ENCODE measurements at places on chromosomes 1 and 21. TPM values are rescaled to one million over a fixed set of nuclear protein-coding genes. Genes with fewer than 3 reads are reported as not detected.

DNA sequence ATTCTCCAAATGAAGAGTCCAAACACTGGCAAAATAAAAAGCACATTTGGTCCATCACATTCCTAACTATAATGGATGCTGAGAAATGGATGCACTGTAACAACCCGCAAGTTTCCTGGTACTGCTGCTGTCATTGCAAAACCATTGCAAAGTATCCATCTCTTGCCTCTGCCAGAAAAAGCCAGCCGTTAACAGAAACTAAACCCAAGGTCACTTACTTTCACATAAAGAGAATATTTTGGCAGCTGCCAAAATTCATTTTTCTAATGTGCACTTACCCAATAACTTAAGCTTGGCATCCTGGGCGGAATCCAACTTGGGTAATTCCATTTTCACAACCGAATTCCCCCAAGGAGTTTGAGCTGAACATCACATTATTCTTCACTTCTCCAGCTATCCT lies 77.0 kb upstream of the LRRC8D start:
- no peak for DNase-seq

DNA sequence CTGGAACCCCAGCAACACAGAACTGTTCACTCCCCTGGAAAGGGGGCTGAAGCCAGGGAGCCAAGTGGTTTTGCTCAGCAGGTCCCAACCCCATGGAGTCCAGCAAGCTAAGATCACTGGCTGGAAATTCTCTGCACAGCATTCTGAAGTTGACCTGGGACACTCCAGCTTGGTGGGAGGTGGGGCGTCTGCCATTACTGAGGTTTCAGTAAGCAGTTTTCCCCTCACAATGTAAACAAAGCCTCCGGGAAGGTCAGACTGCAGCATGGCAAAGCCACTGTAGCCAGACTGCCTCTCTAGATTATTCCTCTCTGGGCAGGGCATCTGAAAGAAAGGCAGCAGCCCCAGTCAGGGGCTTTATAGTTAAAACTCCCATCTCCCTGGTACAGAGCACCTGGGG lies 59.7 kb downstream of the INKA2 start:
- no peak for DNase-seq

CRNN gene
- 6.6 TPM for total RNA-seq

CCDC24 gene
- total RNA-seq = 2.6 TPM

DNA sequence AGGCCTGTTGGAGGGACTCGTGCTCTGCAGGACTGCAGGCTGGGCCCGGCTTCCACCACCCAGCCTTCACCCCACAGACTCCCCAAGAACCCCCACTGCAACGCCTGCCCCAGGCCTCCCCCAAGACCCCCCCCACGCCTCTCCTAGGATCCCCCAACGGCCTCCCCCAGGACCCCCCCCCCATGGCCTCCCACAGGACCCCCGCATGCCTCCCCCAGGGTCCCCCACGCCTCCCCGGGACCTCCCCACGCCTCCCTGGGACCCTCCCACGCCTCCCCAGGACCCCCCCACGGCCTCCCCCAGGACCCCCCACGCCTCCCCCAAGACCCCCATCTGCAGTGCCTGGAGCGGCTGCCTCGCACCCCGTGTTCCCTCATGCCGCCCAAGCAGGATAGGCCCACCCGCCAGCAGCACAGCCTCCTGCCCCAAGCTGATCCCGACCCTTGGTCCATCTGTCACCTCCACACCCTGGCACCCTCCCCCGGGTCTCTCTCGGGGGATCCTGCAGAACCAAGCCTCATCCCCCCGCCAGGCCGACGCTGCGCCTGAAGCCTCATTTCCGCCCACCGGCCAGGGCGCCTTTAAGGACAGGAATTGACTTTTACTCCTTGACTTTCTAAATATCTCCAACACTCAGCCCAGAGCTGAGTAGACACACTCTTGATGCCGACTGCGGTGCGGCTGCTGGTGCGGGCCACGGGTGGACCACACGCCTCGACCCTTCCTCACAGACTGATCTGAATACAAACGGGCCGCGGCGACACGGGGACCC lies 14.1 kb upstream of the RNF223 start:
- DNase-seq = no peak

DNA sequence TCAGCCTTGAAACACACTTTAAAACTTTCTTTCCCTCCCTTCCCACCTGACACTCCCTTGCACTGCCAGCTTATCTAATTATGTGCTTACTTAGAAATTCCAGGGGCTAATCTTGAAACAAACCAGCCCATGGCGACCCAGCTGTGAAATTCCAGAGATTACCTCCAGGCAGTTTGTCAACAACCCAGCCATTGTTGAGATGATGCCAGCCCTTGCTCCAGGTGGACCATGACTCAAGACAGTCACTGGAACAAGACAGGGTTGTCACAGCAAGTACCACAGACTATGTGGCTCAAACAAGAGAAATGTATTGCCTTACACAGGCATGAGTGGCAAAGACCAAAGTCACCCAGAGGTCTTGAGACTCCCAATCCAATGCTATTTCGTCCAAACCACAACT lies 7.9 kb downstream of the FYB2 start:
- DNase-seq = no peak

GRCh38 chr21:39363607-39364555 lies 15.0 kb upstream of the HMGN1 start:
- no peak for DNase-seq

GBP7 gene
- not detected for total RNA-seq

- no peak for DNase-seq
Observed at GRCh38 chr1:30415171-30415940, 308.0 kb downstream of the MATN1 start.

DNA sequence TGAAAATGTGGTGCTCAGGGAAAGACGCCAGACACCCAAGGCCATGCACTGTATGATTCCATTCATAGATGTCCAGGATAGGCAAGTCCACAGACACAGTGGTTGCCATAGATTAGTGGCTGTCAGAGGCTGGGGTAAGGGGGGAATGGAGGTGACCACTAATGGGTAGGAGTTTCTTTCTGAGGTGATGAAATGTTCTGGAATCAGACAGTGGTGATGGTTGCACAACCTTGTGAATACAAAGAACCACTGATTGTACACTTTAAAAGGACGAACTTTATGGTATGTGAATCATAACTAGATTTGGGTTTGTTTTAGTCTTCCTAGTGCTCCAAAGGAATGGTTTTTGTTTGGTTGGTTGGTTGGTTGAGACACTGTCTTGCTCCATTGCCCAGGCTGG lies 51.7 kb downstream of the PRAMEF20 start:
- DNase-seq = no peak

PLA2G5 gene
- total RNA-seq = not detected

FOXD3 gene
- not detected for total RNA-seq

DNA sequence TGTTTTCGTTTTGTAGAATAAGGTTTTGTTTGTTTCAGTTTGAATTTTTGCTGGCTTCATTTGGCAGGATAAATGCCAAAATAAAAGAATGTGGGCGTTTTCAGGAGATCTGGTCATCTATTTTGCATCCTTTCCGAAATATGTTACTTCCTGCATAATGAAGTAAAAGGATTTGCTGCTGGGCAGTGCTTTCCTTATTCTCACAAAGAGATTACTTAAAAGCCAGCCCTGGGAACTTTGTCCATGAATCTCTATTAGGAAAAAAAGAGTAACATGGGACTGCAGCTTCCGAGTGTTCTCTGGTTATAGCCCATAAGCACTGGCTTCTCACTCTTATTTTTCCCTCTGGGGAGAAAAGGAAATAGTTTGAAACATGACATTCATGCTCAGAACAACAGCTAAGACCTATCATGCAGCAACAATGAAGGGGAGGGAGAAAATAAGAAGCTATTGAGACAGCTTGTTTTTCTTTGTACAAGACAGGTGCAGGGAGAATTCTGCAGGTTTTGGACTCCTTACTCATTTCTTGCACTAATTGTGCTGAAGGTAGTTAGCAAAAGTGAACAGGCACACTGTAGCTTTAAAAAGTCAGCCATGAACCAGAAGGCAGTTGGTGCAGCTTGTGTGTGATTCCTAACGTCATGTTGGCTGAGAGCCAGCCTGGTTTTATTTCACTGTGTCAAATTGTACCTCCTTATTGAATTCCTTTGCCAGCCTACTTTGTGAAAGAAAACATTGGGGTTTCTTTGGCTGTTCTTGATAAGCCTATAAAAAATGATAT lies at the start of gene SAMD13:
Gene SAMD13 (plus strand): TSS at position 705 of the 781 bp plus-strand sequence. CDS start 1,527 bp downstream, outside the sequence.
- DNase-seq = peak; percentile 63

RNU5D-1 gene
- total RNA-seq = not detected

DNA sequence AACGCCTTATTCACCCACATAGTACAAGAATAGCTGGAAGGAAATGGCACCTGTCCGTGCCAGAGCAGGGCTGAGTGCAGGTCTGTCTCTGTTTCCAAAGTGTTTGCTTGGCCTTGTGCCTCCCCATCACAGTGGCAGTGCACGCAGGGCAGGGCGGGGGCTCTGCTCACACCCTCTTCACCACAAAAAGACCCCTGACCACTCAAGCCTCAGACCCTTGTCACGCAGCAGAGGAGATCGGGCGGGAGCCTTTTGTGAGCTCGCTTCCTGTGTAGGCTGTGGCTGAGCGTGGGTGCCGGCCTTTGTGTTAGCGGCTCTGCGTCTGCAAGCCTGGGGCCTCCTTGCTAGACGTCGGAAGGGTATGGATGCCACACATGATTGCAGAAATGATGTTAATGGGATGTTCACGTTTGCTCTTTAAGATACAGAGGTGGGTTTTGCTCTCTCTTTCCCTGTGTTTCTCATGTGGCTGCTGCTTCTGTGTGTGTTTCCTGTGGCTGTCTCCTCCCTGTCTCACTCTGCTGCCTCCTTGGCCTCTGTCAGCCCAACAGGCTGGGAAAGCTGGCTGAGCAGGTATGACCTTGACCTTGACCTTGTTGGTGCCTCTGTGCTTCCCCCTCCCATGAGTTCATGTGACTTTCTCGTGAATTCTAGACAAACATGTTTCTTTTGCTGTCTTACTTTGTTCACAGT lies 45.4 kb downstream of the S100B start:
- no peak for DNase-seq

FBLIM1 gene
- 72.4 TPM for total RNA-seq

ADSS2 gene
- total RNA-seq = 40.8 TPM

DNA sequence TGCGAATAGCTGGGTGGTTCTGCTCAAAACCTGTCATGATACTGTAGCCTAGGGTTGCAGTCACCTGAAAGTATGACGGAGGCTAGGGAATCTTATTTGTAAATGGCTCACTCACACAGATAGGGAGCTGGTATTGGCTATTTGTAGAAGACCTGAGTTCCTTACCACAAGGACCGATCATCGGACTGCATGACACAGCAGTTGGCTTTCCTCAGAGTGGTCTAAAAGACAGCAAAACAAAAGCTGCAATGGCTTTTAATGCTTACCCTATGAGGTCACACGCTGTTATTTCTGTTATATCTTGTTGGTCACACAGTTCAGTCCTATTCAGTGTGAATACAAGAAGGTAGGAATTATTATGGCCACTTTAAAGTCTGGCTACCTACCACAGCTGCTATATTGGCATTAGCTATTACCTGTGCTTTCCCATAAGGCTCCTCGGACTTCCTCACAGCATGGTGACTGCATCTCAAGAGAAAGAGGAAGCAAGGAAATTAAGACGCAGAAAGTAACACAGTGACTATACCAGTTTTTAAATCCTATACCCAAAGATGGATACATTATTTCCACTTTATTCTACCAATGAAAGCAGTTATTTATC lies 68.4 kb upstream of the LRRC7 start:
- DNase-seq = no peak

CA6 gene
- not detected for total RNA-seq

DNA sequence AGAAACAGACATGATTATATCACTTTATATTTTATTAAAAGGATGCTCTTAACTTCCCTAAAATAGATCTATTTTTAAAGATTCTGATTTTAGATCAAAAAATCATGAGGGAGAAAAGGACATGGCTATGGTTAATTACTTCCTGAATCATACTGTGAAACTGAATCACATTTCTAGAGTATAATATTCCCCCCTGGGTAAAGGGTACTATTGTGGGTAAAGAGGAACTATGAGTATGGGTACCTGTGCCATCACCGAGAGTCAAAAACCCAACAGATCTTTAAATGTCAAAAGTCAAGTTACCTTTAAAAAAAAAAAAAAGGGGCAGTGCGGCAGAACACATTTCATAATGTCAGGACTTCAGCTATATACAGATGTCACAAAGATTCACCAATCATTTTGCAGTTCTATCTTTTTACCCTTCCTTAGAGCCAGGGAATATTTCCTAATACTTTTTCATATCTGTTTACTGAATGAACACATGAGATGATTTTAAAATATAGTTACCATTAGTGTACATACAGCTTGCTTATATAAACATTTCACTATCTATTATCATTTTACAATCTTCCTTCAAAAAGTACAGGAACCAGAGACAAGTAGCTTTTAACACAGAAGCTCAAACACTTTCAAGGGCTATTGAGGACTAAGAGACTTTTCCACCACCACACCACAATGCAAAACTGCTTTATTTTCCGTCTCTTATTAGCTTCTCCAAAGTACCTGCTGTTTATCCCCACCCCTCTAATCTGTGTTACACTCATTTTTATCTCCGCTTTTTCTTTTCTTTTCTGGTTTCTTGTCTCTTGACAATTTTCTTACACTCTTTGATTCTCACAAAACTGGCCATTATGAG lies 45.0 kb downstream of the EVI5 start:
- DNase-seq = no peak

DNA sequence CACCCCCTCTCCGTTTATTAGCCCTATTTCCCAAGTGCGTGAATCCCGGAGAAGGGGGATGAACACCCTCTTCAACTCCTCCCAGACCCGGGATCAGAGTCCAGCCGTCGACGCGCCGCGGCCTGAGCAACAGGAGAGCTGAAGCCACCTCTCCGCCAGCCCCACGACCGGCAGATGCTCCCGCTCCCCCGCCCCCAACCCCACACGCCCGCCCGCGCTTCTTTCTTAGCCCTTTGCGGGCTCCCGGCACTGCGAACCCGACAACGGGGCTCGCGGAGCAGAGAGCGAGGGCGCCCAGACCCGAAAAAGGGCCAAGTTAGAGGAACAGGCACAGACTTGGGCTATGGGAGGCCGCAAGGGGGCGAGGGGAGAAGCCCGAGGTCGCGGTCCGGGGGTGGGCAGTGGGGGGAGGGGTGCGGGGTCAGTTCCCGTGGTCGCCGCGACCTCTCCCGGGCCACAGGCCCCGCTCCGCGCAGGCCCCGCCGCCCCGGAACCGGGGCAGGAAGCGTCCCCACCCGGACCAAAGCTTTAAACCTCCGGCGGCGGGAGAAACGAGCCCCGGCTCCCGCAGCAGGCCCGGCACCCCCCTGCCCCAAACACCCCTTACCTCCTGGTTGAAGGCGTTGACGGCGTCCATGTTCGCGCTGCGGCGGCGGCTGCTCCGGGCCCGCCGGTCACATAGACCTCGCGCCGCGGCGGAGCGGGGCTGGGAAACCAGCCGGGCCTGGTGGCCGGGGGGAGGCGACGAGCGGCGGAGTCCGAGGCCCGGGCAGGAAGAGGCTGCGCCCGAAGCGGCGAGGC lies 662 bp downstream of the SCAF4 start:
- DNase-seq = no peak

GRCh38 chr1:76257823-76258222 lies 183.3 kb downstream of the ST6GALNAC3 start:
- DNase-seq = no peak

GRCh38 chr1:177907000-177907399 lies 62.9 kb downstream of the SEC16B start:
- peak; percentile 89 for DNase-seq

DNA sequence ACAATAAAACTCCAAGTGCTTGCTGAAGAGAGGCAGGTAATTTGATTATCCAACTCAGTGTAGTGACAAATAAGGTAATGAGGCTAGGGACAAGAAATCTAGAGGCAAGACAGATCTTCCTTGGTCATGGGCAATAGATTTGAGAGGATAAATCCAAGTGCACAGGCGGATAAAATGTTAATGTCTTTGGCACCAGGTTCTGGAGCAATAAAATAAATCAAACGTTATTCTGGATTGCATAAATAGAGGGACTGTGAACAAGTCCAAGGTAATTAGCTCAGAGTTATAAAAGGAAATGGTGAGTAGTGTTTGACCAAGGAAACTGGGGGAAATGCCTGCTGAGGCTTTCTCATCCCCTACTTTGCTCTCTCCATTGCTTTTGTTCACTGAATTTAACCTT lies 329.3 kb upstream of the PROX1 start:
- DNase-seq = no peak

Measured in bronchial epithelial cell (primary cell).